Right cardiac atrium (tissue), 5 donors: ENCODE measurements at places on chromosomes 3 and 15. TPM values are rescaled to one million over a fixed set of nuclear protein-coding genes. Genes with fewer than 3 reads are reported as not detected.

The SUSD5 gene
- 1.5 TPM for total RNA-seq

The CLDN16 gene
- not detected for total RNA-seq

The ITIH1 gene
- total RNA-seq: not detected

The TMEM158 gene
- 0.17 TPM for total RNA-seq

The TMEM207 gene
- not detected for total RNA-seq

The ZBBX gene
- total RNA-seq: not detected

The LRRN1 gene
- 0.14 TPM for total RNA-seq

The DUOXA1 gene
- total RNA-seq: 1.3 TPM

The ABTB1 gene
- 31.3 TPM for total RNA-seq

The APOD gene
- 45.9 TPM for total RNA-seq

The SLC49A4 gene
- total RNA-seq: 19.9 TPM

The A4GNT gene
- total RNA-seq: not detected

The NEO1 gene
- 17.2 TPM for total RNA-seq

The PLD1 gene
- total RNA-seq: 79.5 TPM

The GATA2 gene
- total RNA-seq: 12.8 TPM

The RPS17 gene
- 872 TPM for total RNA-seq

The PLSCR5 gene
- total RNA-seq: not detected

The FOXL2NB gene
- not detected for total RNA-seq

The CPNE9 gene
- total RNA-seq: not detected

The VIPR1 gene
- total RNA-seq: 12.8 TPM

The HYAL1 gene
- total RNA-seq: 32.9 TPM

The ZNF80 gene
- not detected for total RNA-seq

The ZCWPW2 gene
- total RNA-seq: 3.1 TPM

The TEX9 gene
- total RNA-seq: 1.6 TPM

The PLA2G4F gene
- 0.54 TPM for total RNA-seq

The IVD gene
- total RNA-seq: 75.2 TPM

The TRA2B gene
- total RNA-seq: 53.3 TPM

The RAB11A gene
- 150 TPM for total RNA-seq

The IGDCC3 gene
- not detected for total RNA-seq

The THPO gene
- total RNA-seq: 0.23 TPM

The AADACL2 gene
- not detected for total RNA-seq

The CHRNA3 gene
- total RNA-seq: not detected

The PAQR9 gene
- total RNA-seq: 11.4 TPM

The FAM107A gene
- 55.9 TPM for total RNA-seq

The CYP1A1 gene
- total RNA-seq: 1.1 TPM

The PPP4R2 gene
- 72.6 TPM for total RNA-seq
